ENCODE measurements at places on chromosomes 6 and 20.

GRCh38 chr20:17741220-17741619 lies 41.5 kb downstream of the BANF2 start:
- no peak for DNase-seq

- DNase-seq: no peak
Observed at GRCh38 chr20:39898467-39898852, 790.6 kb downstream of the MAFB start.

- no peak for DNase-seq
Observed at GRCh38 chr6:79212859-79213258, 21.6 kb downstream of the HMGN3 start.

GRCh38 chr6:112927641-112928320 lies 580.7 kb downstream of the RFPL4B start:
- DNase-seq: no peak

- no peak for DNase-seq
Observed at GRCh38 chr20:58619077-58619863, 31.8 kb upstream of the STX16 start.

DNA sequence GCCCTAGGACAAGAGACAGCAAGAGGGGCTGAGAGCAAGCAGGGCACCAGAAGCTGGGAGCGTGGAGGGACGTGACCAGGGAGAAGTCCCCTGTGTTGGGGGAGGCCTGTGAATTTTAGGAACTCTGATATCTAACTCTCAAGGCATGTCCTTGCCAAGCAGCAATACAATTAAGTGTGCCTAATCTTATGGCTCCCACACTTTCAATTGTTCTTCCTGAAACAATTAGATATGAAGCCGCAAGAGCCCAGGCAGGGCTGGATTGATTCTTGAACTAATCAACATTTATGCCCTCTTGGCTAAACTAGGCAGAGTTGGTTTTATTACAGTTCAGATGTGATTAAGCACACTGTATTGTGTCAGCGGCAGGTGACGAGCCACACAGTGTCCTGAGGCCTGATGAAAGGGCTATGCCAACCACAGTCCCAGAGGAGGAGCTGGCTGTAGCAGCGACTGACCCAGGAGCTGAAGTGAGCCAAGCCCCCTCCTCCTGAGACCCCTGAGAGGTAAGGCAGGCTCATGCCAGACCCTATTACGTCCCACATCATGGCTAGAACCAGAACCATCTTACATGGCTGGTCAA lies 4.2 kb upstream of the MAVS start:
- no peak for DNase-seq

DNA sequence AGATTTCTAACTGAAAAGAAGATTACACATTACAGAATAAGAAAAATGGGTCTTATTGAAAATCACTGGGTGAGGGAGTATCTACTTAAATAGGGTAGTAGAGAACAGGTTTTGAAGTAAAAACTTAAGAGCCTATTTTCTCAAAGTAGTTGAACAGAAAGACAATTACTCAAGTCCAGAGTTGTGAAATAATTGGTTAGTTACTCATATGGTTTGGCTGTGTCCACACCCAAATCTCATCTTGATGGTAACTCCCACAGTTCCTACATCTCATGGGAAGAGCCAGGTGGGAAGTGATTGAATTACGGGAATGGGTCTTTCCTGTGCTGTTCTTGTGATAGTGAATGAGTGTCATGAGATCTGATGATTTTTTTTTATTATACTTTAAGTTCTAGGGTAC lies 1035.3 kb upstream of the GJE1 start:
- DNase-seq: no peak

DNA sequence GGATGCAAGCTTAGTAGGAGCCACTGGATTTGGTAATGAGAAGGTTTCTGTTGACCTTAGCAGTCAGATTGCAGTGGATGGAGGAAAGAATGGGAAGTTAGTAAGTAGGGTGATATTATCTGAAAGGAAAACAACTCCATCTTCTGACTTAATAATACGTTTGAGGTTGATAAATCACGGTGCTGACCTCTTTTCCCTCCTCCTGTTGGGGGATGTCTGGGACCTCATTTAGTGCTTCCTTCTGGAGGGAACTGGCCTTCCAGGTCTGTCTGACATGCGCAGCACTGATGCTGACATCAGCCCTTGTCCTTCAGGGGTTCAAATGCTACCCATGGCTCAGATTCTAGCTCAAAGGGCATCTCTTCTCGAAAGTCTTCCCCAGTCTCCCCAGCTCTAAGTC lies 48.2 kb upstream of the AKAP12 start:
- no peak for DNase-seq

DNA sequence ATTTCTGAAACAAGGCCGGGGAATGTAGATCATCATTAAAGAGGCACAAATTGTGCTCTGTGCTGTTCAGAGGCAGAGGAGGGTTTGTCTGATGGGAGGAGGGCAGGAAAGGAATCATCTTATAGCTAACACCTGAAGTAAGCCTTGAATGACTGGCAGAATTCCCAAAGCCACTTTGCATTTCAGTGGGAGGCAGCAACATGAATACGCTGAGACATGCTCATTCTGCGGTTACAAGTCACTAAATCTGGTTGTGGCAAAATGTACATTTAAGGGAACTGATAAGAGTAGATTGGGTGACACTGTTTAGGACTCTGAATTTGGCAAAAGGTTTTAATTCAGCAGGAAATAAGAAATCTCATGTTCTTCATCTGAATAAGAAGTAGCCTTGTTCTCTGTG lies 4.4 kb upstream of the COL19A1 start:
- DNase-seq: no peak

DNA sequence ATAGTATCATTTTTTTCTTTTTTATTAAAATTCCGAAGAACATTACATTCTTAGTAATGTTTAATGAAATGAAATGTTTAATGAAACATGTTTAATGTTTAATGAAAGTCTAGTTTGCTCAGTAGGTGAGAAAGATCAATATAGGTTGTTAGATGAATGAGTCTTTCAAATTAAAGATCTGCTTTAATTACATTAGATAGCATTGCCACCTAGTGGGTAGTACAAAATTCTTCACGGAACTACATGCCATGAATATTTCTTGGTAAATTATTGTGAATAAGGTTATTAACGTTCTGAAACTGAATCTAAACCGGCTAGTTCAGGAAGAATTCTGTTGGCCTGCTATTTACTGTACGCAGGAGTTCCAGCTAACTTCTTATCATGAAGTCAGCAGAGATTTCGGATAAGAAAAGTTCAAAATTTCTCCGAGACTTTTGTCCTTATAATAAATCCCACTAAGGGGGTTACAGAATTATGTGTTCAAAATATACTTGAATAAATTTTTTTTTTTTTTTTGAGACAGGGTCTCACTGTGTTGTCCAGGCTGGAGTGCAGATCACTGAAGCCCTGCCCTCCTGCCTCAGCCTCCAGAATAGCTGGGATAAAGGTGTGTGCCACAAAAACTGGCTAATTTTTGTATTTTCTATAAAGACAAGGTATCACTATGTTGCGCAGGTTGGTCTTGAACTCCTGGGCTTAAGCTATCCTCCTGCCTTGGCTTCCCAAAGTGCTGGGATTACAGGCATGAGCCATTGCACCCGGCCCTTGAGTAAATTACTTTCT lies 7.9 kb upstream of the GMNN start:
- DNase-seq: no peak

- no peak for DNase-seq
Observed at GRCh38 chr20:36821964-36822437, 48.4 kb upstream of the DSN1 start.
